ENCODE measurements at places on chromosomes 3 and 15. TPM values are rescaled to one million over a fixed set of nuclear protein-coding genes. Genes with fewer than 3 reads are reported as not detected.

- no peak overlapping the region for H3K27ac ChIP-seq
- no peak overlapping the region for H3K4me3 ChIP-seq
- H3K27me3 ChIP-seq, result no peaks in the 10 kb centered on the region
- H3K36me3 ChIP-seq, result no peaks in the 10 kb centered on the region
Observed at GRCh38 chr3:62567097-62568021, 194.0 kb upstream of the FEZF2 start.

DNA sequence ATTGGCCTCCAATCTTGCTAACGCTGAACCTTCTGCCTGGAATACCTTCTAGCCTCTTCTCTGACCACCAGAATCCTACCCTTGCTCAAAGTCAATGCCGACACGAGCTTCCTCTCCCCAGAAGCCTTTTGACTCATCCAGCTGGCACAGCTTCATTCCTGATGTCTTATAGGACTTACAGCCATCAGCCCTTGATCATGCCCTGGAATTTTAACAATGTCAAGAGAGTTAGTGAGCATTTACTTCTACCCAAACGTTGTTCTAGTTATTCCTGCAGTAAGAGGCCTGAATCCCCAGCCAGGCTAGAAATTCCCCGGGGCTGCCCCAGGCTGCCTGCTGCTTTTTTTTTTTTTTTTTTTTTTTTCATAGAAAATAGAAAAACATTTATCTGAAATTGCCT, 3.9 kb downstream of the CYP1A2 start:
- no peak for DNase-seq
- no peak overlapping the region for H3K27ac ChIP-seq
- no peaks in the 10 kb centered on the region for H3K27me3 ChIP-seq
- H3K36me3 ChIP-seq, result no peaks in the 10 kb centered on the region

The TERC gene
- total RNA-seq, result 260 TPM

- H3K27me3 ChIP-seq, result no peaks in the 10 kb centered on the region
- no peaks in the 10 kb centered on the region for H3K36me3 ChIP-seq
- H3K27ac ChIP-seq, result no peak overlapping the region
- H3K4me3 ChIP-seq, result no peak overlapping the region
- H3K4me1 ChIP-seq, result no peaks in the 10 kb centered on the region
Observed at GRCh38 chr3:55570271-55570711, 83.2 kb upstream of the WNT5A start.

DNA sequence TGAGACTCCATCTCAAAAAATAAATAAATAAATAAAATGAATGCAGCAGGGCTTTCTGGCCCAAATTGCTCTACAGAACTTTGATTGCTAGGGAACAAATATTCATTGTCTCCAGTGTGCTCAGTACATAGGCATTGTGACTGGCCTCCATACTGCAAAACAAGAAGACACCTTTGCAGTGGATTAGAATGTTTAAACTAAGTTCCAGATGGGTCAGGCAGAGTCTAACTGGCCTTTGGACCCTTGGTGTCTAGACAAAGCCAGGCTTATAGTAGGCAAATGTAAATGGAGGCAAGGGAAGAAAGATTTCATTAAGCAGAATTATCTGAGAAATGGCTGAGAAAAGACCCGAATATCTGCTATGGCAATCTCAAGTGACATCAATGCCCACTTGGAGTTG, 335.2 kb upstream of the C2CD4B start:
- H3K4me1 ChIP-seq, result peaks cover 37% of the 10 kb centered on the region
- H3K27me3 ChIP-seq, result no peaks in the 10 kb centered on the region
- H3K27ac ChIP-seq, result no peak overlapping the region
- no peak overlapping the region for H3K4me3 ChIP-seq

GRCh38 chr3:37338500-37338899, 164.1 kb upstream of the LRRFIP2 start:
- H3K27ac ChIP-seq, result no peak overlapping the region
- no peak for DNase-seq
- no peaks in the 10 kb centered on the region for H3K4me1 ChIP-seq

The SENP8 gene
- 3.5 TPM for total RNA-seq

The CCRL2 gene
- not detected for total RNA-seq

DNA sequence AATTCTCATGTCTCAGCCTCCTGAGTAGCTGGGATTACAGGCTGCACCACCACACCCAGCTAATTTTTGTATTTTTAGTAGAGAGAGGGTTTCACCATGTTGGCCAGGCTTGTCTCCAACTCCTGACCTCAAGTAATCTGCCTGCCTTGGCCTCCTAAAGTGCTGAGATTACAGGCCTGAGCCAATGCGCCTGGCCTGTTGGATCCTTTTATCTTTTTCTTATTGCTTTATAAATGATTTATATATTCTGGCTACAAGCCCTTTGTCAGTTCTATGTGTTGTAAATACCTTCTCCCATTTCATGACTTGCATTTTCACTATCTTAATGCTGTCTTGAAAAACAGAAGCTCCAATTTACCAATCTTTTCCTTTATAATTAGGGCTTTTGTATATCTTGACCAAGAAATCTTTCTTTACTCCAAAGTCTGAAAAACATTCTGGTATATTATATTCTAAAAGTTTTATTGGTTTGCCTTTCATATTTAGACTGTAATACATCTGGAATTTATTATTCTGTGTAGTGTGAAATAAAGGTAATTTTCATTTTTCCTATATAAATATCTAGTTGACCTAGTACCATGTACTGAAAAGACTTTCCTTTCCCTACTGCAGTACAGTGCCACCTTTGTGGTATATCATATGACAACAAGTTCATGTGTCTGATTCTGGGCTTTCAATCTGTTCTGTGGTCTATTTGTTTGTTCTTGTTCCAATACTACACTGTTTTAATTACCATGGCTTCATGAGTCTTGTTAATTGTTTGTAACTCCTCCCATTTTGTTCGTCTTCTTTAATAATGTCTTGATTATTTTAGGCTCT, 52.9 kb upstream of the RNU6-1 start:
- peak overlapping the region; percentile 13 for H3K27ac ChIP-seq
- H3K4me3 ChIP-seq, result no peak overlapping the region
- no peaks in the 10 kb centered on the region for H3K36me3 ChIP-seq

GRCh38 chr15:42063122-42063848, 31.1 kb downstream of the PLA2G4D start:
- H3K4me3 ChIP-seq, result no peak overlapping the region
- no peaks in the 10 kb centered on the region for H3K36me3 ChIP-seq
- DNase-seq, result no peak

The CD200R1L gene
- total RNA-seq, result not detected

The GOLGA6L7 gene
- total RNA-seq, result not detected

DNA sequence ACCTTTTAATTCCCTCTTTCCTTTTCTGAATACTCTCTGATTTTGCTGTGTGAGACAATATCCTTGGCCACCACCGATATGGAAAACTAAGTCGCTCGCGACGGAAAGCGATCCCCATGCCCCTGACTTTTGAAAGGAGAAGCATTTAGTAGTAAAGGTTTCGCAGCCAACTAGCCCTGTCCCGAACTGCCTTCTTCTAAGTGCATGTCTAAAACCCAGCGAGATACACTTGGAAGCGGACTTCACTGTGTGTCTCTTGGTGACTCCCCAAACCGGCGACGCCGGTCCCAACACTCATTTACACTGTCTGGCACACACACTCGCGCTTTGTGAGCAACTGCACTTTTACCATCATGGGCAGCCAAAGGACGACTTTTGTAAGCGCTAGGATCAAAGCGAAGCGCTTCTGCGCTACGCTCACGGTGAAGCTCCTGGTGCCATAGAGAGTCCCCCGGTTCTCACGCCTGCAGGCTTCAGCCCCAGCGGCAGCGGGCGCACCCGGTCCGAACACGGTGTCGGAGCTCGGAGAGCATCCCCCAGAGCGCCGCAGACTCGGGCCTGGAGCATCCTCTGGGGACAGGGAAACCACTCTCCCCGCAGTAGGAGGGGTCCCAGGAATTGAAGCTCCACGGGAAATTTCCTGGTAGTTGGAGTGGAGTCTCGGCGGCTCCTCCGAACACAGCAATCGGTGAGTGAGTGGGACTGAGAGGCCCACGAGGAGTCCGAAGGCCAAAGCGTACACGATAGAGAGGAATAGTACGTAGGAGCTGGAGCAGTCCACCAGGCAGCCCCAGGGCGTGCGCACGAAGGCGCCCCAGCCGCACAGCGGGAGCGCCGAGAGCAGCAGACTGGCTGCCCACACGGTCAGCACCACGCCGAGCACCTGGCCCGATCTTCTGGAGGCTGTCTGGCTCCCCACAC, 1.4 kb downstream of the GPR149 start:
- H3K36me3 ChIP-seq, result no peaks in the 10 kb centered on the region
- no peak for DNase-seq
- H3K27ac ChIP-seq, result no peak overlapping the region

The RASGRP1 gene
- total RNA-seq, result not detected

The CCR8 gene
- not detected for total RNA-seq

- H3K36me3 ChIP-seq, result no peaks in the 10 kb centered on the region
- no peaks in the 10 kb centered on the region for H3K27me3 ChIP-seq
- DNase-seq, result no peak
Observed at GRCh38 chr3:33491721-33492120, 51.5 kb upstream of the UBP1 start.

GRCh38 chr15:92714477-92715401, 59.2 kb upstream of the FAM174B start:
- no peaks in the 10 kb centered on the region for H3K27me3 ChIP-seq
- H3K27ac ChIP-seq, result peak overlapping the region; percentile 62
- H3K4me3 ChIP-seq, result peak overlapping the region; percentile 64
- DNase-seq, result no peak

DNA sequence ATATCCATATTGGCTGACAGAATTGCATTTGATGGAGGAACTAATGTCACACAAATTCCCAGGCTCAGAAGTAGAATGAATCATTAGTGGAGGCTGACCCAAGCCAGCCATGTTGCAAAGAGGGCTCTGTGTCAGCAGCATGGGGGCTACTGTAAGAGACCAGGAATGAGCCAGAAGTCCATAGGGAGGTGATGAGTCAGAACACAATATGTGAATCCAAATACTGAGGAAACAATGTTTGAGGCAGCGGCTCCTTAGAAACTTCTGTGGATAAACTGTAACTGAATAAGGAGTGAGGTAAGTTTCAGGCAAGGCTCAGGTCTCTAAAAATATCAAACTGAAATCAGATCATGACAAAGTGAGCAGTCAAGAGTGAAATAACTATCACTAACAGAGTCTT, 170.7 kb downstream of the WDR72 start:
- H3K27me3 ChIP-seq, result no peaks in the 10 kb centered on the region
- H3K36me3 ChIP-seq, result no peaks in the 10 kb centered on the region
- no peaks in the 10 kb centered on the region for H3K4me1 ChIP-seq
- no peak overlapping the region for H3K27ac ChIP-seq
- no peak overlapping the region for H3K4me3 ChIP-seq
- DNase-seq, result no peak

DNA sequence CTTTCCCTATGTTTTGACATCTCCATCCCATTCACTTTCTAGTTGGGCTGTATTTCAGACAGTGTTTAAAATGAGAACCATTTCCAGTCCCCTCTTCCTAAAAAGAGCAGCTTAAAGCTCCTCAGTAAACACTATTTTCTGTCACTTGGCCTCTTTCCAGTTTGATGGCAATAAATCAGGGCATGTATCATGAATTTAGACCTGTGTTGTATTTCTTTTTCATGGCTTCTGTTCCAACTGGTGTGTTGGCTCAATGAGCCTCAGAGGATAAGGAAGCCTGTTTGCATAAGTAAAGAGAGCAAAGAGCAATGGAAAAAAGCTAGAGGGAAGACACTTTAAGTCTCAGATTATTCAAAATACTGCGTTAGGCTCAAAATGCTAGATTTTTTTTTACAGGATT, 7.2 kb downstream of the CCDC80 start:
- H3K36me3 ChIP-seq, result no peaks in the 10 kb centered on the region
- H3K4me3 ChIP-seq, result no peak overlapping the region
- no peaks in the 10 kb centered on the region for H3K27me3 ChIP-seq
- H3K4me1 ChIP-seq, result no peaks in the 10 kb centered on the region
- no peak overlapping the region for H3K27ac ChIP-seq
- DNase-seq, result no peak

DNA sequence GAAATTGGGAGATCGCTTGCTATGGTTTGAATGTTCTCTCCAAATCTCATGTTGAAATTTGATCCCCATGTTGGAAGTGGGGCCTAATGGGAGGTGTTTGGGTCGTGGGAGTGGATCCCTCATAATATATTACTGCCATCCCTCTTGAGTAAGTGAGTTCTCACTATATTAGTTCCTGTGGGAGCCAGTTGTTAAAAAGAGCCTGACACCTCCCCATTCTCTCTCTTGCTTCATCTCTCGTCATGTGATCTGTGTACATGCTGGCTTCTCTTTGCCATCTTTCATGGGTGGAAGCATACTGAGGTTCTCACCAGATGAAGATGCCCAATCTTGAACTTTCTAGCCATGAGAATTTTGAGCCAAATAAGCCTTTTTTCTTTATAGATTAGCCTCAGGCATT, 43.0 kb upstream of the IL20RB start:
- H3K36me3 ChIP-seq, result peaks cover 4% of the 10 kb centered on the region
- no peaks in the 10 kb centered on the region for H3K27me3 ChIP-seq
- no peak for DNase-seq
- H3K4me1 ChIP-seq, result peaks cover 2% of the 10 kb centered on the region
- no peak overlapping the region for H3K4me3 ChIP-seq

The CLDN16 gene
- total RNA-seq, result not detected

The TRPM1 gene
- total RNA-seq, result not detected

GRCh38 chr3:52528586-52529375, 4.9 kb downstream of the NT5DC2 start:
- H3K4me3 ChIP-seq, result no peak overlapping the region
- peaks cover 9% of the 10 kb centered on the region for H3K36me3 ChIP-seq
- peak overlapping the region; percentile 7 for H3K27ac ChIP-seq
- H3K27me3 ChIP-seq, result no peaks in the 10 kb centered on the region

DNA sequence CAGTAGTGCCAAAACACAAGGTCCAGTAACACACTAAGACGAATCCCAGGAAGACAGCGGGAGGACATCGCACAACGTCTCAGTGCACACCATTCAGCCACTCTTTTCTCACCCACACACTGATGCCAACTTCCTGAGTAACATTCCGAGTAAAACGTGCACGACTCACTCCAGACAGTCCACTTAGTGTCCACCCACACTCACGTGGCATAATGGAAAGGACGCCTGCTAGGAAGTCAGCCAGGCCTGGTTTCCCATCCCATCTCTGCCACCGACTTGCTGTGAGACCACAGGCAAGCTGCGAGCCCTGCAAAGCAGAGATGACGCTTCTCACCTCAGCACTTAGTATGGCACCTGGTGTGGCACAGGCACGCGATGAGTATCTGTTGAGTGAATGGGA, 36.8 kb upstream of the VGLL4 start:
- H3K4me3 ChIP-seq, result no peak overlapping the region
- H3K36me3 ChIP-seq, result no peaks in the 10 kb centered on the region
- H3K4me1 ChIP-seq, result no peaks in the 10 kb centered on the region

GRCh38 chr3:13598926-13599886, 50.3 kb downstream of the FBLN2 start:
- H3K4me1 ChIP-seq, result no peaks in the 10 kb centered on the region
- H3K27ac ChIP-seq, result no peak overlapping the region
- H3K4me3 ChIP-seq, result no peak overlapping the region
- no peak for DNase-seq
- H3K36me3 ChIP-seq, result no peaks in the 10 kb centered on the region

DNA sequence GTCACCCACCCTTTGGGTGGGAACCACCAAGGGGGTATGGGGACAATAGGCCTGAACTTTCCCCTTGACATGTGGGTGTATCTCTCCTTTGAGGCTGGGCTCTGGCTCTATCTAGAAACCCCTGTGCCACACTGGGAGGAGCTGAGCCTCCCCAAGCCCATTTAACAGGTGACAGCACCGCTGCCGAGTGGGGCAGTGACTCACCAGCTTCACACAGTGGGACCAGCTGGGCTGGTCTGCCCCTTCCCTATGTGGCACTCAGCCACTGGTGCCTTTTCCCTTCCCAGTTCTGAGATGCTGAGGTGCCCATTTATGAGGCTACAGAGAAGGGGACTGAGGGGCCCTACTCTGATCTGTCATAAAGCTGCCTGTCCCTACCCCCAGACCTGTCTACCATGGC, 5.1 kb downstream of the PSTPIP1 start:
- no peaks in the 10 kb centered on the region for H3K36me3 ChIP-seq
- no peak overlapping the region for H3K27ac ChIP-seq
- H3K4me3 ChIP-seq, result no peak overlapping the region
- no peaks in the 10 kb centered on the region for H3K27me3 ChIP-seq
- H3K4me1 ChIP-seq, result peaks cover 19% of the 10 kb centered on the region

Data from ascending aorta (tissue), 2 donors.